Adipocyte (in vitro differentiated cells): ENCODE measurements at places on chromosomes 3 and 15.
A peak's percentile ranks its signal among the peaks of the same experiment; 100 is the strongest.

DNA sequence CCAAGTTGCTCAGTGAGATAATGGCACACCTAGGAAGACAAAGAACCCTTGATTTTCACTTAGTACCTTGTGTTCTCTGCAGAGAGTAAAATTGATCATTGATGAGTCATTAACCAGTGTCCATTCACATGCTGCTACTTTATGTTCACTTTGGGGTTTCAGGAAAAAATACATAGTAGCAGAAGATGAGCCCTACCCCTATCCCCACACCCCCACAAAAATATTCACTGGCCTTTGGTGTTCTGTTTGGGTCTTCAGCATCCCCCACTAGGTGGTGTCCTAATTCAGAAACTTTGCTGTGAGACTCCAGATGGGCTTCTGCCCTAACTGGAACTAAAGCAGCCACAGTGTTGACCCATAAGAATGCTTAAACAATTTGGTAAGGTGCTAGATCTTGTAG lies 178.8 kb downstream of the KLHL25 start:
- DNase-seq: peak; percentile 72

GRCh38 chr3:52788890-52789745 lies 5.5 kb upstream of the ITIH3 start:
- no peak for DNase-seq

- DNase-seq: no peak
Observed at GRCh38 chr15:69748131-69748530, 295.5 kb downstream of the RPLP1 start.

GRCh38 chr15:69375151-69375790 lies 38.9 kb upstream of the KIF23 start:
- DNase-seq: no peak

- no peak for DNase-seq
Observed at GRCh38 chr3:168260859-168261258, 165.1 kb upstream of the GOLIM4 start.

GRCh38 chr3:118637846-118638245 lies 396.8 kb downstream of the IGSF11 start:
- no peak for DNase-seq

- DNase-seq: no peak
Observed at GRCh38 chr3:79263423-79263822, 504.4 kb downstream of the ROBO1 start.

- no peak for DNase-seq
Observed at GRCh38 chr15:48091522-48091921, 29.3 kb upstream of the SLC24A5 start.

DNA sequence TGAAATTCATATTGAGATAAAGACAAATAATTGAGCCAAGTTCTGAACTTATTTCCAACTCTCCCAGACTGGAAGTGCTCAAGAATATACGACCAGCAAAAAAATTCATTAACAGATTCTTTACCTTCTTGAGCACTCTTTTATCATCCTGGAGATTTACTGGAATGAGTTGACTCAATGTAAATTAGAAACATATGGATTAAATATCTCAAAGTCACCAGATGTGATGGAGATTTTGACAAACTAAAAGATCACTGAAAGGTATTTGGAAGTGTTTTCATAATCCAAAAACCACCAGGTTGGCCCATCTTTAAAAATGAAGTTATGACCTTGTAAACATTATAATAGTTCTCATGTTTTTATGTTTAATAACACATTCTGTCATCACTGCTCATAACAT lies 433.2 kb upstream of the RASGRP1 start:
- no peak for DNase-seq

DNA sequence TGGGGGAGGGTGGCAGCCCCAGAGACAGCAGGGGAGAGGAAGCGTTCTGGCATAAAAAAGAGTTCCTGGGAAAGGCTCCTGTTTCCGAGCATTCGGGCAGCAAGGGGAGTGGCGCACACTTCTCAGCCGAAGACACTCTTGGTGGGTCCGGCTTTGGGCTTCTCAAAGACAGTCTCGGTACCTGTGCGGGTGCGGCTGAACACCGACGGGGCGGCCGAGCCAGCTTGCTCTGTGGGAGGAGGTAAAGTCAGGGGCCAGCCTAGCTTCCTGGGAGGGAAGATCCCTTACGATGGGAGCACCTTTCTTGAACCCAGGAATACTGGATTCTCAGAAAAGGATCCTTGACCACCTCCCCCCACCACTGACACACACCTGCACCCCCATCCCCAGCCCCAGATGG lies 1.6 kb downstream of the MUSTN1 start:
- DNase-seq: no peak

DNA sequence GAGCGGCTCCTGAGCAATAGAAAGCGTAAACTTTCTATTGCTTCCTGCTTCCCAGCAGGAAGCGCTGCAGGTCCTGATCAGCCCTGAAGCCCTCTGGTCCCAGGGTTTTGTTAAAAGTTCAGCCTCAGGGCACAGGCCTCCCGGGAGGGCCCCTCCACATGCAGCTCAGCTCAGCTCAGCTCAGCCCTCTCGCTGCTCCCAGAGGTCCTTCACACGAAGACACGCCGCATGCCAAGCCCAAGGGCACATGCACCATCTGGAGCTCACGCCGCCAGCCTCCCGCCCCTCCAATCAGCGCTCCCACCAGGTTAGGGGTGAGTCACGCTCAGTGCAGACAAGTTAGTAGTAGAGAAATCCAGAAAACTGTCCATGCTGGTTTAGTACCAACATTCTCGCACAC lies 12.7 kb downstream of the TKT start:
- peak; percentile 69 for DNase-seq

DNA sequence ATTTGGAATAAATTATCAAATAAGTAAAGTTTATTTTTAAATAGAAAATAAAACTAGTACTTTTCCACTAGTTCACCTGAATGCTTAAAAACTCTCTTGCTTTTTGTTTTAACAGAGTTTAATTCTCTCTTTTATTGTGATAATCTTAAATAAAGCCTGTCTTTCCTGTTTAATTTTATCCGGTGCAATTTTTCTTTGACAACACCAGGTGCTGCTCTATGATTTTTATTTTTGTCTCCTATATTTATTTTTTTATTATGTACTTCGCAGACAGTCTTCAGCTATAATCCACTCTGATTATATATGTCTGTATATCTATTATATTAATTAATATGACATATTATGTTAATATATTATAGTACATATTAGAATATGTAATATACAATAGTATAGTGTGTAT lies 1293.0 kb upstream of the EPHA6 start:
- no peak for DNase-seq

GRCh38 chr3:8529738-8530525 lies 28.3 kb downstream of the LMCD1 start:
- no peak for DNase-seq

GRCh38 chr3:151075869-151076562 lies 9.4 kb upstream of the MED12L start:
- no peak for DNase-seq

- DNase-seq: no peak
Observed at GRCh38 chr15:100779331-100780207, 100.1 kb upstream of the ALDH1A3 start.

- peak; percentile 46 for DNase-seq
Observed at GRCh38 chr15:92020804-92021203, 167.3 kb downstream of the SLCO3A1 start.

DNA sequence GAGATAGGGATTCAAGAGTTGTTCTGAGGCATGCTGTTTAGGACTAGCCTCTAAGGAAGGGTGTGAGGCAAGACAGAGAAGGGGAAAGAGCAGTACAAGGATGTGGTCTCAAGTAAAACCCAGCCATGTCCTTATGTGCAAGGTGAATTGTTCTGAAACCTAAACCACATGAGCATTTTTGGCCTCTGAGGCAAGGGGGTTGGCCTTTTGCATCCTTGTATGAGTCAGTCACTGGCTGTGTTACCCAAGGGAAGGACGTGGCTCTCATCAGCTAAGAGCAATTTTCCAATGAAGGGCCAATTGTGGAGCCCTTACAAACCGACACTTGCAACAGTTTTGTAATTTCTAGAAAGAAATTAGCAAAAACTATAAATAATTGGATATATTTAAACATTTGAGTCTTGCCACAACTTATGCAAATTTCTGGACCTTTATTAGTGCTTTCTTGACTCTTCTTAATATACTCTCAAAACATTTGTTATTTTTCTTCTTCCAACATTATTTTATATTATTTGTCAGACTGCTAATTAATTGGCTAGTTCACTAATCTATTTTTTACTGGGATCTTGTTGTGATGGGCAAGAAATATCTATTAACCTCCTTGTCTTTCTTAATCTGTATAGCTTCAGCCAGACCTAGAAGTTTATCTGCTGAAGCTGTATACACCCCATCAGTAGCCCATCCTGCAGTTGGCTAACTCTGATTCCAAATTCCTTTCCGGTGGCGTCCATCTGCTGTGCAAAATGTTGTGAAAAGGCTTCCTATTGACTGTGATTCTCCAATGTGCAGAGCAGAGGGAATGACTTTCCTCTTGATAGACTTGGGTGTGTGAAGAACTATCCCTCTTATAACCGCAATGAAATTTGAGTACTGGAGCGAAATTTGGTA lies 97.7 kb upstream of the P2RY1 start:
- DNase-seq: peak; percentile 4

DNA sequence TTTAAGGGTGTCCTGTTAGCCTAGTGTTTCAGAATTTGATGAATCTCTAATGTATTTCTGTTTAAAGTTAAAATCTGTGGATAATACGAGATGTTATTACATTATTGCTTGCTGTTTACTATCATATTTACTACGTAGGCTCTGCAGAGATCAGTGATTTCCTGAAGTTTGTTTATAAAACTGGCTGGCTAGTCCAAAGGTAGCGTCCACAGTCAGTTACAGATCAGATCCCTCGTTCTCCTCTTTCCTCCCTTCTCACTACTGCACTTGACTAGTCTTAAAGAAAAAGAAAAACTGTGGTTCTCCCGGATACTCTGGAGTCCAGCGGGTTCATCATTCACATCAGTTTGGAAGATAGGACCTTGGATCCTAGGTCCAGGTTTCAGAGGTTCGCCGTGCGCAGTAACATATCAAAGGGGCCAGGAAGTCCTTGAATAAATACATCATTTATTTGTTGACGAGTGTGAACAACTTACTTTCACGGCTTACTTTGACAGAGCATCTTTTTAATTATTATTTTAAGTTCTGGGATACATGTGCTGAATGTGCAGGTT lies 35.9 kb downstream of the ASB7 start:
- DNase-seq: no peak

DNA sequence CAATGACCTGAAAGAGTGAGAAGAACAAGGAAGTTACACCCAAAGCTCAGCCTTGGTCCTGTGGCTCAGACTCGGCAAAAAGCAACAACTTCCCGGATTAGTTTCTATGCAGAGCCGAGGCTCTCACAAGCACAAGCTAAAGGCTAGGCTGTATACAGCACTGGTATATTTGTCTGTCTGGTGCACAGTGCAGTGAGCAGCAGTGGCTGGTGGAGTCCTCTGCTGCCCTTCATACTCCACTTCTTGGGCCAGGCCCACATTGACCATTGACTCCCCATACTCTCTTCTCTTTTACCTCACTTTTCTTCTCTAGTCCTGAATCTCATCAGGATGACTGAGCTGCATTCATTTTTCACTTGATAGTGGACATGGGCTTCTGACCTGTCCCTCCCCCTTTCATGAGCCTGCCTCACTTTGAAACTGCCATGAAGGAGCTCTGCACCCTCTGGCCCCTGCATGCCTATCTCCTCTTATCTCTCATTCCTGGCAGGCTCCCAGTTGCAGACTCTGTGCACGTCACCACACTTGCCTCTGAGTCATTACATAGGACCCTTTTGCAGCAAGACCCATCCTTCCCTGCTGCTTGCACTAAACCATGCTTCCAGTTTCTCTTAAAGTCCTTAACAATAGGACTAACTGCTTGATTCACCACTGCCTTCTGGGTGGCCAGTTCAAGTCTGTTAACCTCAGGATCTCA lies 379.3 kb downstream of the NTRK3 start:
- DNase-seq: no peak

DNA sequence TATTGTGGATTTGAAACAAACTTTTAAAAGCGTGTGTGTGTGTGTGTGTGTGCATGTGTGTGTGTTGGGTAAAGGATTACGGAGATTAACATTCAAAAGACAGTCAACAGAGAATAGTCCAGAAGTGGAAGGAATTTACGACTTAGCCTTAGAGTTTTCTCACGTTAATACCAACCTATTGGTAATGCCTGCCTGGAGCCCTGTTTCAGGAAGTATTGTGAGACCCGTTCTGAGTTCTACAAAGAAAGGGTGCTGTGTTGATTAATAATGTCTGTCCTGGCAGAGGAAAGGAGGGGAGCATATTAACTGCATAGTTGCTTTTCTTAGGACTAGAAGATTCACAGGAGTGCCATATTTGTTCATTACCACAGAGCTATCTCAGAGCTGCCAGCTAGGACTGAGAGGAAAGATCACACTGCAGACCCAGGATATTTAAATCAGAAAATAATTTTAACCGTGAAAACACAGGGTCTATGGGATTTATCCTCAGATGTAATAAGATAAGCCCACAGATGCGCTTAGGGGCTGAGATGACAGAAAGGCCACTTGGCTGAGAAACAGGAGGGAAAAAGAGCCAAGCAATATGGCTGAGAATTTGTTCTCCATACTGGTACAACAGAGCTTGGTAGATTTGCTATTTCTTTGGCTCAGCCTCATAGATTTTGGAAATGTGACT lies 40.5 kb upstream of the FRMD4B start:
- DNase-seq: no peak
